ENCODE measurements at places on chromosomes 12 and 14. TPM values are rescaled to one million over a fixed set of nuclear protein-coding genes. Genes with fewer than 3 reads are reported as not detected.

The TAS2R20 gene
- polyA plus RNA-seq, result 0.07 TPM

The CLEC1A gene
- 1.4 TPM for polyA plus RNA-seq

The CDK2 gene
- 9.2 TPM for polyA plus RNA-seq

The MYL2 gene
- 0.92 TPM for polyA plus RNA-seq

The MANSC4 gene
- not detected for polyA plus RNA-seq

The PZP gene
- polyA plus RNA-seq, result 0.06 TPM

The MDGA2 gene
- polyA plus RNA-seq, result not detected

The GPRC5A gene
- 15.0 TPM for polyA plus RNA-seq

The CIT gene
- 4.1 TPM for polyA plus RNA-seq

The SRRM4 gene
- polyA plus RNA-seq, result under 0.01 TPM

The GUCY2C gene
- polyA plus RNA-seq, result 0.05 TPM

The FAM181A gene
- polyA plus RNA-seq, result not detected

The KRT85 gene
- not detected for polyA plus RNA-seq

The ITGB7 gene
- polyA plus RNA-seq, result 7.5 TPM

The GPRC5D gene
- polyA plus RNA-seq, result 0.69 TPM

The DNAI7 gene
- polyA plus RNA-seq, result 0.07 TPM

The ASCL1 gene
- not detected for polyA plus RNA-seq

The CISTR gene
- polyA plus RNA-seq, result not detected

The PPP1R36 gene
- 0.71 TPM for polyA plus RNA-seq

The PSME2 gene
- 143 TPM for polyA plus RNA-seq

The LRRIQ1 gene
- polyA plus RNA-seq, result 0.05 TPM

The ASB2 gene
- polyA plus RNA-seq, result 4.5 TPM

The IGF1 gene
- 0.90 TPM for polyA plus RNA-seq

The OR4E2 gene
- polyA plus RNA-seq, result not detected

The TAS2R30 gene
- not detected for polyA plus RNA-seq

The NKX2-1 gene
- polyA plus RNA-seq, result not detected

The AKT1 gene
- 62.6 TPM for polyA plus RNA-seq

The CIROP gene
- polyA plus RNA-seq, result 0.01 TPM

The ZDHHC22 gene
- polyA plus RNA-seq, result not detected

The PRKAB1 gene
- polyA plus RNA-seq, result 30.8 TPM

The C1S gene
- 26.6 TPM for polyA plus RNA-seq

The TC2N gene
- polyA plus RNA-seq, result 14.9 TPM

The PRB2 gene
- polyA plus RNA-seq, result not detected

The NEUROD4 gene
- not detected for polyA plus RNA-seq

The CLEC6A gene
- not detected for polyA plus RNA-seq

The IAPP gene
- polyA plus RNA-seq, result 0.05 TPM

The TCL1A gene
- polyA plus RNA-seq, result not detected

The PMEL gene
- polyA plus RNA-seq, result 0.63 TPM

The SINHCAF gene
- polyA plus RNA-seq, result 19.0 TPM

The CCDC196 gene
- not detected for polyA plus RNA-seq

The KLRD1 gene
- polyA plus RNA-seq, result 0.46 TPM
